Activated CD8-positive, alpha-beta memory T cell treated with anti-CD3 and anti-CD28 coated beads, Interleukin-2, amount 50 U/mL, for 4 hours (primary cell): ENCODE measurements at places on chromosomes 13 and 19.

DNA sequence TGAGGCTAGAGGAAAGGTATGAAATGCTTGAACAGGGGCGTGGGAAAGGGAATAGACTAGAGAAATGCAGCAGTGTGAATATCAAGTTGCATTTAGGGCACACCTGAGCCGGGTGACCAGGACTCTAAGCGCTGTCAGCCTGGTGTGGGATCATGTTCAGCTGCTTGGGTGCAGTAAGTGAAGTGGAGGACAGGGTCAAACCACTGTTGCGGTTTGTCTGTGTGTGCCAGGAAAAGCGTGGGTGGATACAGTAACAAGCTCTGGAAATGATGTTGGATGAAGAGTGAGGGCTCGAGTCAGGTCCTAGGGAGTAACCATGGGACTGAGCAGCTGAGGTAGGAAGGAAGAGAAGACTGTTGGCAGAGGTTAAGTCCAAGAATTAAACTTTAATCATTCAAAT, 15.8 kb downstream of the DGKH start:
- DNase-seq: no peak

GRCh38 chr19:13154241-13154778, 4.1 kb downstream of the IER2 start:
- peak; percentile 61 for DNase-seq

GRCh38 chr19:19021115-19021514, 12.2 kb downstream of the SUGP2 start:
- DNase-seq: no peak

- DNase-seq: no peak
Observed at GRCh38 chr13:73684286-73684685, 449.9 kb downstream of the KLF12 start.

GRCh38 chr13:80858131-80858530, 517.2 kb upstream of the SPRY2 start:
- DNase-seq: no peak

DNA sequence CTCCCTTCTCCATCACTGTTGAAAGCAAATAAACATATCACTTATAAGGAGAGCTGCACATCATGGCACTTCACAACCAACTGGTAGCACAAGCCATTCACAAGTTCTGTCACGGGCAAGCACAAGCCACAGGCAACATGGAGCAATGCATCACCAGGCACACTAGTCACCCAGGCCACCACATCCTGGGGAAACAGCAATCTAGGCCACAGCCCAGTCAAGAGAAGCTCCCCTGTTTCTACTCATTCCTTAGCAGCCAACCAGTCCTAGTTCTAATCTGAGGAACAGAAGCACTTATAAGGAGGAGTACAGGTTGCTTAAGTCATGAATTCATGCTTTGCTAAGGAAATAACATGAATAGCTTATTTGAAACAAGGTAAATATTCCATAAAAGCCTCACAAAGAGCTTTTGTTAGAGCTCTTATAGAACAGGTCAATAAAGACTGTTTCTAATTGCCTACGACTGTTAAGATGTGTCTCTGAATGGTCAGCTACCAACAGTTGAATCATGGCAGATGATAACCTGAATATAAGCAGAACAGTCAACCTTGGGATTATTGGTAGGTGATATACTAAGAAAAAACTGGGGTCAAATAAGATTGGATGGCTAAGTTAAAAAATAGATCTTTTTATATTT, 169.0 kb downstream of the TBC1D4 start:
- peak; percentile 19 for DNase-seq

DNA sequence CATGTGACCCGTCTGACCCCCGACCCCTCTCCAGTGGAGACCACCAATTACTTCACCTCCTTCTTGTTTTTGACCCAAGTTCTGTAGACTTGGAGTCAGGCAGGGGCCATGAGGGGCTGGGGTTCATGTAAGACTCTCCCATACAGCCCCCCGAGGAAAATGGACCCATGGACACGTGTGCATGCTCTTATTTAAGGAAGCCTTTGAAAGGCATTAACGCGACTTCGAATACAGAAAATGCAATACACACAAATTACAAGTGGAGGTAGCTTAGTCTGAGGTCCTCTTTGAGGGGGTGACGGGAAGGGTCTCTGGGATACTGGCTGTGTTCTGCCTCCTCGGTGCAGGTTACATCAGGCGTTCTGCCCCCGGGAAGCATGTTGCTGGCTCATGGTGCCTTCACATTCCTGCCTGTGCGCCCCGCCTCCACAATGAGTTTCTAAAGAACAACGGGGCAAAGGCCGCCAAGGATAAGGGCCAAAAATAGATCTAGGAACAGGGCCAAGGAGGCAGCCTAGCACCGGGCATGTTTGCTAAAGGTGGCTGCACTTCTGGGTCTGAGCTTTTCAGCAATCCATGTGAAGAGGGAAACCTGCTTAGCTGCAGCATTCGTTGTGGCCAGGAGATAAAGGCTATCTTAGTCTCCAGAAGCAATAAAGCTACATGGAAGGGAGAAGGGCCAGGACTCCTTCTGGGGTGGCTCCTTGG, 54.5 kb downstream of the RAB20 start:
- no peak for DNase-seq
